Cardiac fibroblast (primary cell): ENCODE measurements at places on chromosomes 1 and 21.

GRCh38 chr1:16187748-16188401 lies 24.6 kb downstream of the ARHGEF19 start:
- peak; percentile 79 for DNase-seq

DNA sequence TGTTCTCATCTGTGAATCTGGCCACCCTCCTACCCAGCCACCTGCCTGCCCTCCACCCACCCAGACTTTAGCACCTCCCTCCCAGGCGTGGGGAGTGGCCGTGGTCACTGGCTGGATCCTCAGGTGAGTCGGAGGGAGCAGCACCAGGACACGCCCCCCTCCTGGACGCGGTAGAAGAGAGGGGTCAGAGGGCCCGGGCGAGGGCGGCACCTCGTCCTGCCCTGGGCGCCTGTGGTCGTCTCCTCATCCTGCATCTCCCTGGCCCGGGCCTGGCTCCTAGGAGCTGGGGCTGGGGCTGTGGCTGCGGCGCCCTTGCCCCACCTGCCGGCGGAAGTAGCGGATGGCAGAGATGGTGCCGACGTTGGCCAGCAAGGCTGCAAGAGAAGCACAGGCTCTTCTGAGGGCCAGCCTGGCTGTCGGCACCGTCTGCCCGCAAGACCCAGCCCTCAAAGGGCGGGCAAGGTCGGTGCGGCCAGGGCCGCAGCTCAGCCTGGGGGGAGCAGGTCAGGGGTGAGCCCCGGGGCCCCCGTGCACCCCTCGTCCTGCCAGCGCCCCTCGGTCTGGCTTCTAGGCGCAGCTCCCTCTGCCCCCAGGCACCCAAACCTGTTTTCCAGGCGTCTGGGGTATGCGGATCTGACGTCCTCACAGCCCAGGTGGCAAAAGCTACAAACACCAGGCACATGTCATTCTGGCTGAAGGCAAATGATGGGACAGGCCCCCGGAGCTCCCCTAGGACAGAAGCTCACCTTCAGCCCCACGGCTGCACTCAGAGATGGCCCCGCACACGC lies 5.8 kb downstream of the PERM1 start:
- peak; percentile 61 for DNase-seq

DNA sequence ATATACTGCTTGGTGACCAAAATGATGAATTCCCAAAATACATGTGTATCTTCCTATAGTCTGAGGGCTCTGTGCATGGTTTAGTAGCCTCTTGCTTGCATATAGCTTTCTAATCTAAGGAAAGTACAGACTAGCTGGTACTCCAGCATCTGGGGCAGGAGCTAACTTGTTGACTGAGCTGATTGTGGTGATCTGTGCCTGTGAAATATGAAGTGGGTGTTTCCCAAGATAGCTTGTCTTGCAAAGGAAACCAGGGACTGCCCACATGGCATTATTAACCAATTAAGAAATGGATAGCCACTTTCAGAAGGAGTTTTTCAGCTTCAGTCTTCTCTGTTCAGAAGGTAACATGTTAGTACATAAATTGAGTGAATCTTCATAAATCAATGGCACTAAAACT lies 219.8 kb downstream of the NEGR1 start:
- peak; percentile 15 for DNase-seq

- DNase-seq, result no peak
These were observed 67.4 kb downstream of the ST6GALNAC3 start for GRCh38 chr1:76141929-76142328.

DNA sequence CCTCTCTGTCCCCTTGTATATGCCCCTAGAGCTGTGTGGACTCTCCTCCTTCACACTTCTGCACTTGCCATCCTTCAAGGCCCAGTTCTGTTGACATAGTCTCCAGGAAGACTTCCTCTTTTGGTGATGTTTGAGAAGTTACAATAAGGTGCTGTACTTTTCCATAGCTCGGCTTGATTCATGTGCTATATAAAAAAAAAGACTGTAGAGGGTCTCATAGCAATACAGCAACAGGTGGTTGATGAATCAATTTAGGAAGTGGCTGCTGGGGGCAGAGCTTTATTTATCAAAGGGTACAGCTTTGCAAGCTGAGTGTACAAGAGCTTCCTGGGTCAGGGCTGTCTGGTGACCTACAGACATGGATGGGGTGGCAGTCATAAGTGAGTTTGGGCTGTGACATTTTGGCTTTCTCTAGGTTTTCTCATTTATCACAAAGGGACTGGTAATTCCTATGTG lies 102.7 kb downstream of the RUNX1 start:
- no peak for DNase-seq

DNA sequence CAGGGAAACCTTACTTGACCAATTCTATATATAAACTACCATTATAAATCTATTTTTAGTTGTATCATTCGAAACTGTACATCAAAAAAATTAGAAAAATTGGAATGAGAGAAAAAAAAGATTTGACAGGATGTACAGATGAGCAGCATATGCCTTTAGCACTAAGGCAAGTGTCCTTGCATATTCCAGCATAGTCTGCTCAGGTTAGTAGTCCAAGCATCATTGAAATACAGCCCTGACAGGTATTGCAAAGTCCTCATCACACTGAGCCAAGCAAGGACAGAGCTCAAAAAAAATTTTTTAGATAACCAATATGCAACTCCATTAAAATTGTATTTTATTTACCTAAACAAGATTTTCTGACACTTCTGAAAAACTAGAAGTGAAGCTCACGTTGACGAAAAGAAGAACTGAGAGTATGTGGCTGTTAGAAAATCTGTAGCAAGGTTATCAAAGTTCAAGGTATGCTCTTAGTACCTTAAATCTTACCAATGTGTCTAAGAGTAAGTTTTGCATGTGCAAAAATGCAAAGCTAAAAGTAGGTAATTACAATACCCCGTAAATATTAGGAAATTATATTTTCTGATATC lies 465.6 kb upstream of the ADGRL4 start:
- DNase-seq, result no peak

- DNase-seq, result no peak
These were observed 11.2 kb upstream of the AK2 start for GRCh38 chr1:33047839-33048305.

GRCh38 chr1:91806181-91806768 lies 79.7 kb downstream of the TGFBR3 start:
- peak; percentile 77 for DNase-seq

GRCh38 chr1:36401602-36402503 lies 4.1 kb upstream of the LSM10 start:
- DNase-seq, result no peak

- DNase-seq, result no peak
These were observed 136.8 kb downstream of the GLIS1 start for GRCh38 chr1:53601867-53602775.

GRCh38 chr1:21536218-21536617 lies 27.0 kb downstream of the ALPL start:
- DNase-seq, result peak; percentile 84

GRCh38 chr1:89794406-89794805 lies 26.4 kb upstream of the LRRC8D start:
- DNase-seq, result peak; percentile 74

DNA sequence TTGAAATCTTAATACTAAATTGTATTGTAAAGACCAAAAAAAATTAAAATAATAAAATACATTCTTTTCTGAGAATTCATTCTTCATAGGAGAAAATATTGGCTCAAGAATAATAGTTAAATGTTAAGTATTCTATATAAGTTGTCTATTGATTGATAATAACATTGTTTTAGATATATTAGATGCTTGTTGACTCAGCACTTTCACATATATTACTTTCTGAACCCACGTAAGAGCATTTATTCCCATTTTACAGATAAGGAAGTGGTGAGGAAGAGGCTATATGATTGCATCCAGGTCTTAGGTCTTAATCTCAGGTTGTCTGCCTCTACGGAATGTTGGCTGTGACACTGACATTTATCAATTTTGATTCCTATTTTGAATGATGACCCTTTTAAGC lies 898.8 kb downstream of the TTLL7 start:
- no peak for DNase-seq

GRCh38 chr1:91171898-91172297 lies 150.1 kb upstream of the ZNF644 start:
- no peak for DNase-seq

DNA sequence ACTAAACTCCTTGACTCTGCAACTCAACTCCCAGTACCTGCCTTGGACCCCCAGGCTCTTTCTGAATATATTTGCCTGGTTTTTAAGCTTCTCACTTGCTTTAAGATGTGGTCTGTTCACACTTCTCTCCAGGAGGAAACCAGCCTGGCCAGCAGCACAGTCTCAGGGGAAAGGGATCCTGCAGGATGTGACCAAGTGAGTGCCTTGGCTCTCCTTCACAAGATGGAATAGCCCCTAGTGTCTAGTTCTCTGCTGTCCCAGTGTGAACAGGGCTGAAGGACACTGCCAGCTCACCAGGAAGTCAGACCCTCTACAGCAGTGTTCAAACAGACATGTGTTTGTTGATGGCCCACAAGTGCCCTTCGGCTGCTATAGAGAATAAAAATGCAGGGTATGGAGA lies 32.9 kb downstream of the CD244 start:
- no peak for DNase-seq

DNA sequence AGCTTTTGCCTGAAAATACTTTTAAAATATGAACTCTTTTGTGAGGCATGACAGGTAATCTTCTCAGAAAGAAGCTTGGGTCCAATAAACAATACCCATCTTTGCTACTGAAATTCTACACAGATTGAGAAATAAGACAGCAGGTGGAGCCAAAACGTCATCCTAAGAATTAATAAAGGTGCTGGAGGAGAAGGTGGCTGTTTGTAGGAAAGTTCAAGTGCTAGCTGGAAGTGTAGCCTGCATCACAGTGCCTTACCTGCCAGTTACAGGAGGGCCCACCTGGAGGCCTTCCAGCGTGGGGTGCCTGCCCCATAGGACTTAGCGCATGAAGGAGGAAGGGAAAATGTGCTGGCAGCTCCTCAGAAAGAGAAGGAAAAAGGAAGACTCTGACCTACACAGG lies 93.7 kb downstream of the TTC3 start:
- DNase-seq, result no peak

- DNase-seq, result no peak
These were observed 110.4 kb downstream of the KCND3 start for GRCh38 chr1:111879081-111879480.

GRCh38 chr1:41272601-41273000 lies 30.5 kb upstream of the SCMH1 start:
- DNase-seq, result no peak

- DNase-seq, result no peak
These were observed 91.9 kb upstream of the ACTRT2 start for GRCh38 chr1:2929335-2929734.

- DNase-seq, result no peak
These were observed 12.0 kb downstream of the NCMAP start for GRCh38 chr1:24567792-24568388.

DNA sequence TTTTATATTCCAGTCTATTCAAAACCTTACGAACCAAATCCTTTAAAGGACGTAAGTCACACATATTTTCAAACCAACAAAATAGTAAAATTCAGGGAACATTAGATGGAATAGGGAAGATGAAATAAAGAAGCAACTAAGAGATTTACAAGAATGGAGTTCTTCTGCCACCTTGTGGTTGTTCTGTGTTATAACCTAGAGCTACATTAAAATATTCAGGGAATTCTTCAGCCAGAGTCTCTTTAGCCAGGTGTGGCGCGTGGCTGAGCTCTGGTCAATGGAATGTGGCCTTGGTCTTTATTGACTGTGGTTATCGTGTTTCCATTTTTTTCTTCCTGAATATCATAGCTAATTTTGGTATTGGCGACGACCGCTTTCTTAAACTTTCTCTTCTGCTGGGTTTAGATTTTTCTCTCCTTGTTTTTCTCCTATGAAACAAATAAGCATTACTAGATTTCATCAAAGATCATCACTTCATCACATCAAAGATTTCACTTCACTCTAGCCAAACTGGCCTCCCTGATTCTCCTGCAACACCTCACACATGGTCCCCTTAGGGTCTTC lies 221.3 kb downstream of the MRPL39 start:
- DNase-seq, result peak; percentile 78

DNA sequence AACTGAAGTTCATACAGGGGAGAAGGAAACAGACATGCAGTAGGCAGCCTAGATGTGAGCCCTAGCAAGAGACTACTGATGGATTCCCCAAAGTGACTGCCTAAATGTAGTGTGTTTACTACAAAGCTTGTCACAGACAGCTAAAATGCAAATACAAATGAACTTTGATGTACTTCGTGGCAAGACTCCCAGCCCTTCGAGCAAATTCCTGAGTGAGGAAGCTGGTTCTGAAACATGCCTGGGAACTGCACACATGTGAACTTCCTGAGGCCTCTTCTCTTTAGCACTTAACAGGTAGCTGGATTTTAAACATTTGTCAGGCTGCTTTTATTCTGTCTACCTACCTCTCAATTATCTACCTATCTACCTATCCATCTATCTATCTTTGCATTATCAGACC lies 6.7 kb upstream of the IRF2BP2 start:
- peak; percentile 52 for DNase-seq

DNA sequence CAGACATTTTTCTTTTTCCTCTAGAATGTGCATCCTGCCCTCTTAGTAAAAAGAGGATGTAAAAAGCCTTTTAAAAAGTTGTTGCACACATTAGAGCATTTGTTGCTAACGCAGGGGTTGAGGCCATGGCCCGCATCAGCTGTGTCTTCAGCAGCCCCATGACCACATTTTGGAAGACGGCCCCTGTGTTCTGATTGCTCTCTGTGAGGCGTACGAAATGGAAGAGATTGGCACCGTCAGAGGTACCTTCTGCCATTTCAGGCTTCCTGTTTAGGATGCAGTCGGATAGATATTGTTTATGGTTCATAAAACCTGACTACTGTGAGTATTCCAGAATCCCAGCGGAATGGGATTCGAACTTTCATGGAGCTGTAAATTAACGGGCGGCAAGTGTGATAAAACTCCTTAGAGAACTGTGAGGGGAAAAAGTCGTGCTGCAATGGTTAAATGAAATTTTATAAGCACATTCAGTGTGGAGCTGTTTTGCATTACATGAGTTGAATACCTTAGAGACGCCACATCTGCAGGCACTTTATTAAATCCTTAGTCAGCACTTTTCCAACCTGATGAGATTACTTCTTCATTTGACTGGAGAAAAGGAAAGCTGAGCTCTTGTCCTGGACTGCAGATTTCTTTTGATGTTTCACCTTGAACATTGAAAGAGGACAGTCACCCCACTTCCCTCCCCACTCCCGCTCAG lies 273.9 kb downstream of the TM2D1 start:
- DNase-seq, result no peak
